ENCODE measurements at places on chromosomes 11 and 22.

DNA sequence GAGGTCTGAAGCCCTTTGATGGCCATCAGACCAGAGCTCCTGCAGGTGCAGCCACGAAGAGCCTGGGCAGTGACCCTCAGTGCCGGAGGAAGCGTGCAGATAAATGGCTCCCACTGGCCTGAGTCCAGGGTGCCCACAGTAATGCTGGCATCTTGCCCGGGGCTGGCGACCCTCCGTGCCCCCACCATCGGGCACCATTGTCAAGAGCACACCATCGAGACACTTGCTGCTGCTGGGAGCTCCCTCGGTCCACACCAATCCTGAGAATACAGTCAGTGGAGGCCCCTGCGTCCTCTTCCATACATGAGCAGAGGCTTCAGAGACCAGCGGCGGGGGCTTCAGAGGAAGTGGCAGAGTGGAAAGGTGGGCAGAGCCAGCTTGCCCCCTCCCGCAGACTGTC lies 1448.3 kb downstream of the BRD1 start:
- no peak for DNase-seq

GRCh38 chr11:43419460-43419859 lies 60.7 kb downstream of the TTC17 start:
- peak; percentile 22 for DNase-seq

GRCh38 chr22:30158744-30159500 lies 78.7 kb downstream of the HORMAD2 start:
- no peak for DNase-seq

DNA sequence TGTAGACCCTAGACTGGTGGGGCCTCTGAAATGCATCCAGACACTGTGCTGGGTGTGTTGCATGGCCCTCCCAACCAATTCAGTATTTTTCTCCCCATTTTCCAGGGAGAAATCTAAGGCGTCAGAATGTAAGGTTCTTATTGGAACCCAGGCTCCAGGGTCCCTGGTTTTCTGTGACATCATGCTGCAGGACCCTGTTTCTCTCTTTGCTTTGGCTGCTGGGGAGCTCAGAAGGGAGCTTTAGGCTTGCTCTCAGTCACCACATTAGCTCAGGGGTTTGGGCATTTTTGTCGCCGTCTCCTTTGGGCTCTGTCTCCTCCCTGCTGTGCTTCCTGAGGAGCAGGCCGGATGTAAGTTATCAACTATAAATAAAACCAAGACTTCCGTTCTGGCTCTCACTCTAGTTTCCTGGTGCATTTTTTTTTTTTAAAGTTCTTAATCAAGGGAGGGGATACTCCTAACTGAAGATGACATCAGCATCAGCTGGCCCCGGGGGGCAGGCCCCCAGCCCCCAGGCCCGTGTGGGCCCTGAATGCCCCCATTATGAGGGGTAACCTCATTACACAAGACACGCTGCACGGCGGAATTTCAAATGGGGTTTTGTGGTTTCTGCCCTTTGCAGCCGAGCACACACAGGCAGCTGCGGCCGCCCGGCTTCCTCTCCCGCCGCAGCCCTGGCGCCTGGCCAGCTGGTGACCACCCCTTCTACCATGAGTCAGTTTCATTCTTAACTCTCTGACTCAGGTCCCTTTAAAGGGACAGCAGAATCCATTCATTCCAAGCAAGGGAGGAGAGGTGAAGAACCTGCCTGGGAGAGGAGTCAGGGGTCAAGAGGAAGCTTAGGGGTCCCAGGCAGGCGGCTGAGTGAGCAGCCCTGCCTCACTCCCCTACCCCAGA lies 3.2 kb downstream of the MYEOV start:
- peak; percentile 79 for DNase-seq

GRCh38 chr11:120117991-120118390 lies 19.9 kb downstream of the TRIM29 start:
- no peak for DNase-seq

- no peak for DNase-seq
Observed at GRCh38 chr22:23250056-23250784, 69.9 kb downstream of the BCR start.

- no peak for DNase-seq
Observed at GRCh38 chr11:94519478-94520084, 7.3 kb downstream of the C11orf97 start.

GRCh38 chr11:130369713-130370112 lies 55.0 kb upstream of the ZBTB44 start:
- DNase-seq, result no peak
